ENCODE measurements at places on chromosomes 4 and X.

DNA sequence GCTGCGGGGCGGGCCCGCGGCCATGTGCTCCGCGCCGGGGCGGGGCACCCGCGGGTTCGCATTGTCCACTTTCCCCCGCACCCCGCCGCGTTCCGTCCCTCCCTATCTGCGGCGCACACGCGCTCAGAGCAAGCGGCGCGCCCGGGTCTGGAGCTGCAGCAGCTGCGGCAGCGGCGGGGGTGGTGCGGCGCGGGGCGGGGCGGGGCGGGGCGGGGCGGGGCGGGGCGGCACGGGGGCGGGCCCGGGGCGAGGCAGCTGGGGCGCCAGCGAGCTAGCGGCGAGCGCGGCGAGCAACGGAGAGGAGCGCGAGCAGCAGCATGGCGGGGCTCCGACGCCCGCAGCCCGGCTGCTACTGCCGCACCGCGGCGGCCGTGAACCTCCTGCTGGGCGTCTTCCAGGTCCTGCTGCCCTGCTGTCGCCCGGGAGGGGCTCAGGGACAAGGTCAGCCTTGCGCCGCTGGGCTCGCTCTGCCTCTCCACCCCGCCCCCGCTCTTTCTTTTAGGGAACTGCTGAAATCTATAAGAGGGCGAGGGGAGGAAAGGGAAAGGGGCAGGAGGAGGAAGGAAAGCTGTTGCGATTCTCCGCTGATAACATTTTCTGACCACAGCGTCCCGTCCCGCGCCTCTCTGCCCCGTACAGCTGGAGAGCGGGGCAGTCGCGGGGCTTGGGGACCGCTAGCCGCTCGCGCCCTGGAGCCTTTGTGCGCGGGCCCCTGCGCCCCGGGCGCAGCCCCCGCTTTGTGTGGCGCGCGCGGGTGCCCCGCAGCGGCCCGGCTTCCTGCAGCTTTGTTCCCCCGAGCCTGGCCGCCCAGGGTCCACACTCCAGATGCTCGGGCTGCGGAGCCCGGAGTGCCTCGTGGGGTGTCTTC, at the start of gene TMEM131L:
Gene TMEM131L (plus strand): TSS at position 280 of the 868 bp plus-strand sequence. CDS start 38 bp downstream, at position 318.
- DNase-seq, result no peak

GRCh38 chr4:53553486-53554210, 37.6 kb downstream of the LNX1 start:
- no peak for DNase-seq

DNA sequence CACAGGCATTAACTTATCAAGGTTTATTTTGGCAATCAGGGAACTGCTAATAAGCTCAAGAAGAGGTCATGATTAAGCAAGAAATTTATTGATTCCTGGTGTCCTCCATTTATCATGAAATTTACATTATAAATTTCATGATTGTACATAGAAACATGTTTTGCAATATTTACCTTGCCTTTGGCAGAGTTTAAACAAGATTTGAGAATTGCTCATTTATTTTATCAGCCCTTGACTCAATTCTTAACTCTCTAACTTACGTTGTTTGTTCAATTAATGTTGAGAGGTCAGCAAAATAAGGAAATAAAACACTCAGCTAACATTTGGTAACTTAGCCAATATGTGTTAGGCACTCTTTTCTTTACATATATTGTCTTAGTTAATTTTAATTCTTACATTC, 286.6 kb downstream of the SLC7A11 start:
- DNase-seq, result no peak

- no peak for DNase-seq
Observed at GRCh38 chr4:115110191-115111181, 2.9 kb downstream of the NDST4 start.

- no peak for DNase-seq
Observed at GRCh38 chr4:152016303-152016620, 255.5 kb upstream of the GATB start.

GRCh38 chr4:75634281-75634680, 4.0 kb upstream of the CDKL2 start:
- DNase-seq, result no peak

- DNase-seq, result no peak
Observed at GRCh38 chr4:81676537-81676936, 204.8 kb upstream of the RASGEF1B start.

DNA sequence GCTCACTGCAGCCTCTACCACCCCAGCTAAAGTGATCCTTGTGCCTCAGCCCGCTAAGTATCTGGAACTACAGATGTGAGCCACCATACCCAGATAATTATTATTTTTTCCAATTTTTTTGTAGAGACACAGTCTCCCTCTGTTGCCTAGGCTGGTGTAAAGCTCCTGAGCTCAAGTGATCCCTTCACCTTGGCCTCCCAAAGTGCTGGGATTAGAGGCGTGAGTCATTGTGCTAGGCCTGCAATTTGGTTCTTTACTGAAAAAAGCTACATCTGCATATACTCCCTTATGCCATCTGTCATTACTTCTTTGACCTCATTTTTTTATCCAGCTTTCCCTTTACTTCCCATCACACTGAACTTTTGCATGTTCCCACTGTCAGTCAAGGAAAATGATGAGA, 2012.4 kb upstream of the IGFBP7 start:
- no peak for DNase-seq

DNA sequence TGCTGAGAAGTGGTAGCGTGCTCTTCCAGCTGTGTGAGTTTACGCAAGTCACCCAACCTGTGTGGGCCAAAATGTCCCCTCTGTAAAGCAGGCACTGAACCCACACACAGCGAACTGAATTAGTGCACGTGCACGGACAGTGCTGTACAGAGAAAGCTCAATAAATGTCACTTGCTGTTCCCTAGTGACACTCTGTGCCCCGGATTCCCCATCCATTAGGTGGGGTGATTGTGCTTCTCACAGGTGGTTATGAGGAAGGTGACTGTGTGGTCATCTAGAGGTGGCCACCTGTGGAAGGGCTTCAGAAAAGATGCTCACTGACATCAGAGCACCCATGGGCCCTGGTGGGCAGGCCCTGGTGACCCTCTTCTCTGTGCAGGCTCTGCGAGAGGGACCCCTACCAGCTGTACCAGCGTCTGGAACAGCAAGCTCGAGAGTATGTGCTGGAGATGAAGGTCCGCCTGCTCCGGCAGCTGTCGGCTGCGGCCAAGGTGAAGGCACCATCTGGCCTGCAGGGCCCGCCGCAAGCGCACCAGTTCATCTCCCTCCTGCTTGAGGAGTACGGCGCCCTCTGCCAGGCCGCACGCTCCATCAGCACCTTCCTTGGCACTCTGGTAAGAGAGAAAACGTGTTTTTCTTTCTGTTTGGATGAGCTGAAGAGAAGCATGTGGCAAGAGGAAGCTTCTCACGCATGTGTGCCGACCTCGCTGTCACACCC, 94.3 kb downstream of the FAM193A start:
- no peak for DNase-seq

DNA sequence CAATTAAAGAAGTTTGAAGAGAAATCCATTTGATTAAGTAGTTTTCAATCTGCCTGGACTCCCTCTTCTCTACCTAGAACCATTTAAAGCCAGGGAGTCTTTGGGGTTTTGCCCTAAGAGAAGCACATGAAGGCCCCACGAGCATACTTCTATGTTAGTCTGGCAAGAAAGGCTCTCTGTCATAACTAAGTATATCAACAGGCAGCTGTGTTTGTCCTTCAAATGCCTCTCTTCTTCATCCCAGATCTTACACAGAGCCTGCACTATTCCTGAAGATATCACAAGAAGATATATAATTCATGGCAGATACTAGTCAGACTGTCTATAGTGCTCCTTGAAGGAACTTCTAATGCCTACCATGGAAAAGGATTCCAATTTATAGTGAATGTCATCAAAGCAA, 206.2 kb downstream of the PRDM5 start:
- DNase-seq, result no peak

GRCh38 chr4:134421734-134422133, 220.1 kb upstream of the PABPC4L start:
- DNase-seq, result no peak

GRCh38 chrX:11787564-11787963, 29.5 kb downstream of the MSL3 start:
- DNase-seq, result peak; percentile 59

- DNase-seq, result no peak
Observed at GRCh38 chrX:107849747-107850421, 24.2 kb downstream of the MID2 start.

DNA sequence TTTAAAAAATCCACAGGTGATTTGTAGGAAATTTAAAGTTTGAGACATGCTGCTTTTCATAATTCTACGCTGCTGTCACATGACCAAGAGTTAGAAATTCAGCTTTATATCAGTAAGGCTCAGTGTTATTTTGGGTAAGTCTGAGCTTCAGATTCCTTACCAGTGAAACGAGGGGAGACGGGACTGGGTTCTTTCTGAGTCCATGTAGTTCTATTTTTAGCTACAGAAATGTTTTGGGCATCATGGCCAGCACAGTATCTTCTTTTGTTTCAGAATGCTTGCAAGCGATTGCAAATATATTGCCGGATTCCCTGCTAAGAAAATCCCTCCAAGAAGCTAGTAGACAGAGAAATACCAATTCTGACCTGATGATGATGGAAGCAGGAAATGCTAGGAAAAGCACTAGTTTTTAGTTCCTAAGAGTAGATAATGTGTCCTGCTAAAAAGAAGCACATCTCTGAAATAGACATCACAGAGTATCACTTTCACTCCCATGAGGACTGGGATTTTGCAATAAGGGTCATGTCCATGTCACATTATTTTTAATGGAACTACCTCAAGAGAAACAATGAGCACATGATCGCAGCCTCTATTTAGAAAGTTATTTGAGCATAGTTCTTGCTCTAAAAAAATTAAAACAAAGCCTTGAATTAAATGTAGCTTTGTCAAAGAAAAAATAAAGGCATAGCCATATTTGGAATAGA, 10.9 kb downstream of the ATP1B4 start:
- no peak for DNase-seq

GRCh38 chrX:135354288-135354687, 45.0 kb downstream of the ETDC start:
- no peak for DNase-seq

GRCh38 chr4:82629238-82630000, 67.6 kb upstream of the TMEM150C start:
- no peak for DNase-seq

DNA sequence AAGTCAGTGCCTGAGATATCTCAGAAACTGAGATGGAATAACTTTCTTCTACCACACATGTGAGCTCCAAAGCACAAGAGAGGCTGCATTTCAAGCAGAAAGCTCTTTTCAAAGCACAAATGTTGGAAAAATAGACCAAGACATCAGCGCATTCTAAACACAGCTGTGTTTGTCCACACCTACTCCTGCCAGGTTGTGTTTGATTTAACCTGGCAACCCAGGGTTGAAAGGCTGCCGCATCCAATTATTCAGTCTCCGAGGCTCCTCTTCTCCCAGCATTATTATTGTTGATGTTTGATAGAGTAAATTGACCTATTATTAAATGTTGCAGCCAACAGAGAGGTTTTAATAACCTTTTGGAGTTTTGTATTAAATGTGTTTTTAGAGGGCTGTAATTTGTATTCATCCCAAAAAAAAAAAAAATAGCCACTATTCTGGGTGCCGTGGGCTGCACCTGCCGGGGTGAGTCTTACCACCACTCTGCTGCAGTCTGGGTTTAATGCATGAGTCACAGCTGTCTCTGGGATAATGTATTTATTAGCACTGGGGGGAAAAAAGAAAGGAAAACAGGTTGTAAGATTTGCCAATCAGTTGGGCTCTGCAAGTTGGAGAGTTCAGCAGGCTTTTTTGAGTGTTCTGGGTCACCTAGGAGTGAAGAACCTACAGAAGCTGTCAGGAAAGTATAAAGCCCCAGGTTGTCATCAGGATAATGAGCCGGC, 105.2 kb upstream of the NOCT start:
- no peak for DNase-seq

DNA sequence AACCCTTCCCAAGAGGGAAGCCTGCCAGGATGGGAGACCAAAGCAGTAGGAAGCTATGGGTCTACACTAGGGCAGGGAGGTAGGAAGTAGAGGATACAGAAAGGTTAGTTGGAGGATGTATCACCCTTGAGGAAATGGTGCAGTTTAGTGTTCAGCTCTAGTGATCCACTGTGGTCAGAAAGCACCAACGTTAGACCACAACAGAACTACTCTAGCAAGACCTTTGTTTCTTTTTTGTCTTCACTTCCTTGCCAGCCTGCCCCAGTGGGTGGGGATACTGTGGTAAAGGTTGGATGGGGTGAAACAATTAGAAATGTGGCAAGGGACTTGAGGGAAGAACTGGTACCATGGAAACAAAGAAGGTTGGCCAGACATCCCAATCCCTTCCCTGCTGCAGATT, 83.3 kb downstream of the DDIT4L start:
- DNase-seq, result no peak

GRCh38 chr4:7156761-7157488, 35.4 kb upstream of the SORCS2 start:
- DNase-seq, result no peak

GRCh38 chr4:79300280-79300679, 25.6 kb downstream of the NAA11 start:
- DNase-seq, result no peak

GRCh38 chr4:160848901-160849760, 1314.7 kb downstream of the FSTL5 start:
- DNase-seq, result no peak

- DNase-seq, result no peak
Observed at GRCh38 chr4:102638621-102639020, 122.1 kb downstream of the MANBA start.

DNA sequence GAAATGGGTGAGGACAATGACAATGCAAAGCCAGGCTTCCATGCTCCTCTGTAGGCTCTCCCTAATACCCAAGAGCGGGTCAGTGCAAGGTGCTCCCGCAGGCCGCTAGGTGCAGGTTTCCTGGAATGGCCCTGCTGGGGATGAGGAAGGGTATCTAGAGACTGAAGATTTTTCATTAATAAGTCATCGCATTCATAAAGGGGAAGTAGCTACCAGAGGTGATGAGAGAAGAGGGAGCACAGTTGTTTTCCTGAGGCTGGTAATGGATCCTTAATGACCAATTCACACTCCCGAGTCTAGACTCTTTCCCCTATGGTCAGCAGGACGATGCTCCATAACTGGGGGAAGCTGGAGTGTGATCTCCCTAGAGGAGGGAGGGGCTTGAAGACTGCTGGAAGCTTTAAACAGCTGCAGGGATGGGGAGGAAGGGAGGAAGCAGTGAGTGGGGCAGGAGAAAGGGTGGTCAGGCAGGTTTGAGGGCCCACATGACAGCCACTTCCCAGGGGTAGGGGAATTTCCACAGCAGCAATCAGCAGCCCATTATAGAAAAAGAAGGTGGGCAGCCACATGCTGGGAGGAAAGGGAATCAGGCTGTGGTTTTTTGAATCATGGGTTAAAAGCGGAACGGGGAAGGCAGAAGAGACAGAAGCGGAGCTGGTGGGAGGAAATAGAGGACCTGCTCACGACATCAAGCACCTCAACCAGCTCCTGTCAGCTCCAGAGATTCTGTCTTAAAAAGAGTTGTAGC, 10.2 kb upstream of the ATP6AP2 start:
- DNase-seq, result no peak

DNA sequence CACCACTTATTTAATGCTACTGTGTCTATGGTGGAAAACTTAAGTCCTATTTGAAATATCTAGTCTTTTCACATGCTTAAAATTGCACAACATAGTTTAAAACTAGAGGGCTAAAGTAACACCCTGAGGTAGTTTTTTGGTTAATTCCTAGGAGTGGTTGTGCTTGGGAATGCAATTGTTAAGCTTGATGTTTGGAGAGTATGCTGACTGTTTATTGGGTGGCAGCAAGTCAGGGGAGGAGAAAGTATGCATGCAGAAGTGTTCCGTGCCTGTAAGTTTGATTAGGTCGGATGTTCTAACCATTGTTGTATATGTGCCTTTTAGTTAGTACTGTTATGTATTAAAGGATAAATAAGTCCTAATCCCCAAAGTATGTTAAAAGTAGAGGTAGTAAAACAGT, 40.5 kb downstream of the CXCL8 start:
- no peak for DNase-seq
